ENCODE measurements at places on chromosomes 3 and 15. TPM values are rescaled to one million over a fixed set of nuclear protein-coding genes. Genes with fewer than 3 reads are reported as not detected.

The ARPIN gene
- total RNA-seq = 15.9 TPM

The NRG4 gene
- total RNA-seq = not detected

DNA sequence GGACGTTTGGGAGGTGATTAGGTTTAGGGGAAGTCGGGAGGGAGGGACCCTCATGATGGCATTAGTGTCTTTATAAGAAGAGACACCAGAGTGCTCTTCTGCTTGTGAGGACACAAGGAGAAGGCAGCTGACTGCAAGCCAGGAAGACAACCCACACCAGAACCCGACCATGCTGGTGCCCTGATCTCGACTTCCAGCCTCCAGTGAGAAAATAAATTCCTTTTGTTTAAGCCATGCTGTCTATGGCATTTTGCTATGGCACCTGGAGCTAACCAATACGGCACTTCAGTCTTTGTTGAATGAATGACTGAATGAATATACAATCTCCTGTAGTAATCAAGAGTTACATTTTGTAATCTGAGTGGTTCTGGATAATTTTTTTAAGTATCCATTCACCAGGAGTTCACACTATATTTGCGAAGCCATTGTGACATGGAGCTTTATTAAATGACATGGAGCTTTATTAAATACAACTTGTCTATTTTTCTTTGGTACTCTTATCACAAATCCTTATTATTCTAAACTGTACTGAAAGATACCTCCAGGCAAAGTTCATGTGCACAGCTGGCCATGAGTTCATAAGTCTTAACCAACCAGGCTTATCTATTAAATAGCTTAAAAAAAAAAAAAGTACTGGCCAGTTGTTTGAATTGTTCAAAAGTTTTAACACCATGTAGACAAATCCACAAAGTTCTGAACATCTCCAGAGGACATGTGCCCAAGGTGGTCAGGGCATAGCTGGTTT is 24.8 kb upstream of the BHLHE40 start:
- DNase-seq = no peak

DNA sequence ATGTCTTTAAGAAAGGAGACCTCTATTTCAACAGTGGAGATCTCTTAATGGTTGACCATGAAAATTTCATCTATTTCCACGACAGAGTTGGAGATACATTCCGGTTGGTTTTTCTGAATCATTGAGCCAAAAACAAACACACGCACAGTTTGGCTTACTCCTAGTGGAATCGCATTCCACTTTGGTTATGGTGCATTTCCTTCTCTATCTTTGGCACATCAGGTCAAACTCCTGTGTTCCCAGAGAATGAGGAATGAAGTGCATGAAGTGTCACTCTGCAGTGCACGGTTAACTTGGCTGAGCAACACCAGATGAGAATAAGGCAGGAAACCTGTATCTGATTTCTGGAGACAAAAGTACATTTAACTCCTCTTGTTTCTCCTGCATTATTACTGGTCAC is 38.5 kb downstream of the HDC start:
- no peak for DNase-seq

GRCh38 chr3:114418107-114418506 is 124.3 kb downstream of the TIGIT start:
- DNase-seq = no peak

DNA sequence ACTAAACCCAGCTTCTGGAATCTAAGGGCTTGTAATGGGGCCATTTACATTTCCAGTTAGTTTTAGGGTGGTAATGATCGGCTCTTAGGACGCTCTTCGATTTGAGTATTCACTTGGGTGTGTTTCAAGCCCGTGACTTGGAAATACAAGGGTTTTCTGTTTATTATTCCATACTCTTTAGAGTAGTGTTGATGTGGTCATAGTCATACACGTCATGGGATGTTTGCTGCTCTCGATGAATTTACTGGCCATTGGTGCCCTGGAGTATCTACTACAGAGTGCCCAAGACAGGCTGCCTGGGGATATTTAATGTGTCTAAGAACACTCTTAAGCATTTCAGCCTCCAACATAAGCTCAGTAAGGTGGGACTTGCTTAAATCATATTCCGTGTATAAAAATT is 64.1 kb downstream of the PTPRG start:
- no peak for DNase-seq

- DNase-seq = no peak
These were observed 70.2 kb upstream of the MYZAP start for GRCh38 chr15:57521503-57521902.

GRCh38 chr3:183812761-183813445 is 12.5 kb downstream of the MAP6D1 start:
- peak; percentile 53 for DNase-seq

- DNase-seq = peak; percentile 61
These were observed at the start of gene CAMK2N2 for GRCh38 chr3:184261270-184261853. CAMK2N2 (minus strand) TSS chr3:184261553; CDS start chr3:184261285, 268 bp downstream.

All from occipital lobe (tissue), 3 donors.